ENCODE measurements at places on chromosomes 16 and 17.

GRCh38 chr17:9419932-9420453 lies 155.6 kb downstream of the STX8 start:
- no peak for DNase-seq

DNA sequence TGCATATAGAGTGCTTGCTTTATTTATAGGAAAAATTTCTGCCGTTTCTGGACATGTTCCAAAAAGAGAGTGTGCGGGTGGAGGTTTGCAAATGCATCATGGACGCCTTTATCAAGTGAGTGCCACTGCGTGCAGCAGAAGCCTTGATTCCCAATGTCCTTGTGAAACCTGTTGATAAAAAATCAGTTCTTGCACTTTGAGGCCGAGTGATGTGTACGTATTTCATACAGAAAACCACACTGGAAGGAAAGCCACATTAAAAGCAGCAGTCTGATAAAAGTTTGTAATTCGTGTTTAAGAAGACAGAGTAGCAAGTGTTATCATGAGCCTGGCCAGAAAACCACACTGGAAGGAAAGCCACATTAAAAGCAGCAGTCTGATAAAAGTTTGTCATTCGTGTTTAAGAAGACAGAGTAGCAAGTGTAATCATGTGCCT lies 78.0 kb downstream of the KNOP1 start:
- DNase-seq, result no peak

- no peak for DNase-seq
Measured at GRCh38 chr17:54745239-54745638, 155.4 kb upstream of the TOM1L1 start.

DNA sequence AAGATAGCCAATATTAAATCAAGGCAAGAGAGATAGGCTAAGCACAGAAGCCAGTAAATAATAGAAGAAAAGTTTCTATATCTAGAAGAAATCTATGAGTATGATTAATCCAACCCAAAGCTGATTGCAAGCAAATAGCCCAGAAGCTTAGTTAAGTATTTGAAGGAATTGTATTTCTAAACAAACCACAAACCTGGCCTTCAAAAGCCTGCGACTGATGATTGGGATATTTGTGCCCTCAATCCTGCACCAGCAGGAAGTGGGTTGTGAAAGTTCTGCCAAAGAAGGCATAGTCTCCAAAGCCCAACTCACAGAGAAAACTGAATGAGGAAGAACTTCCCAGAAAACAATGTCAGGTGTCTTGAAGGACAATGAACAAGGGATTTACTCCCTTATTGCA lies 114.5 kb upstream of the C17orf78 start:
- no peak for DNase-seq

- no peak for DNase-seq
Measured at GRCh38 chr17:62078009-62078408, 12.9 kb upstream of the MED13 start.

- DNase-seq, result no peak
Measured at GRCh38 chr16:90046122-90046970, 27.1 kb upstream of the DBNDD1 start.

DNA sequence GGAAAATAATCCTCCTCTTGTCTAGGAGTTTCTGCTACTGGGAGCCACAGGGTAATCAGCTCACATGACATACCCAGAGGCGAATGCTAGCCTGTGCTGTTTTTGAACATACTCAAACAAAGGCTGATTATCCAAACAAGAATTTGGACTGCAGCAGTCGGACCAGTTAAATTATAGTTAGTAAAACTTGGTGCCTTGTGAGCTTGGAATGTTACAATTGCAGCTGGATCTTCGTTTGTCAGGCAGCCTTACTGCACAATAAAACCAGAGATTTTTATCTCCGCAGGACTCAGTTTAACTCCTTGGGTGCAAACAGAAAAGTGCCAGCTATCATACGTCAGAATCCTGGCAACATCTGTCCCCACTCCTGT lies 163.8 kb upstream of the TBX2 start:
- DNase-seq, result no peak

- no peak for DNase-seq
Measured at GRCh38 chr17:68327823-68328557, 36.7 kb downstream of the ARSG start.

- DNase-seq, result no peak
Measured at GRCh38 chr17:19305256-19305655, 57.3 kb downstream of the B9D1 start.

- no peak for DNase-seq
Measured at GRCh38 chr16:58063377-58064076, 38.0 kb downstream of the MMP15 start.

DNA sequence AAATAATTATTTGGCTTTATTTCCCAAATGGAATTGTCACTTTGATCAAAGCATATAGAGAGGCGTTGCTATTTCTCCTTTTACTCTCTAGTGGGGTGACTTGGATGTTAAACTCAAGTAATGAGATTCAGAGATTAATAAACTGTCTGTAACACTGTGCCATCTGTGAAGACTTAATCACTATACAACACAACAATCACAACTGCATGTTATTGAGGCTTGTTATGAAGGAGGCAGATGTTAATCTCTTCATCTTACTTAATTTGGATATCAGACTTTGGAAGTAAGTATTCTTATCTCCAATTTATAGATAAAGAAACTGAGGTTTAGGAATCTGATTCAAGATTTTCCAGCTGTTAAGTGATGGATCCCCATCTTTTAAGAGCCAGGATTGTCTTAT lies 132.5 kb downstream of the CNTNAP4 start:
- DNase-seq, result no peak

DNA sequence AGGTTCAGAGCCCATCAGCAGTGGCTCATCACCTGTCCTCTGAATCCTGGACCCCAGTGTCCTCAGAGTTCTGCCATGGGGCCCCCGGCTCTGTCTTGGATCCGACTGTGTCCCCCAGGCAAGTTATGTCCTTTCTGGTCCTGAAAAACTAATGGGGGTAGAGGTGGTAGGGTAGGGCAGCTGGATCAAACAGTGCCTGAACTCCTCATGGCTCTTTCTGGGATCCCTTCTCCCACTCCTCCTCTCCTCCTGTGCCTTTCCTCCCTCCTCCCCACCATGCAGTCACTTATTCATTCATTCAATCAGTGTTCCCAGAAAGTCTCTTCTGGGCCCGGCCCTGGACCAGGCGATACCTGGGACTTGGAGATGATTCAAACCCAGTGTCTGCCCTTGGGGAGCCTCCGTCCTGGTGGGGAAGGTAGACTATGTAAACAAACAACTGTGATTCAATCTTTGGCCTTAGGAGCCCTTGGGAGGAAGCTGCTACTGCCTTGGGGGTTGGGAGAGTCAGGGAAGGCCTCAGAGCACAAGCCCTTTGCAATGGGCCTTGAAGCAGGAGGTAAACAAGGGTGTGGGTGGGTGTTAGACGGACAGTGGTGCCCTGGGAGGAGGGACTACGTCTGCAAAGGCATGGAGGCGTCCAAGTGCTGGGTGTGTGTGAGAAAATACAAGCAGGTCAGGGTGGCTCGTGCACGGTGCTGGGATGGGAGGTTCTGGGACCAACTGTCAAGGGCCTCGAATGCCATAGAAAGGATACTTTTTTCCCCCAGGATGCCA lies 6.4 kb upstream of the FAM83G start:
- DNase-seq, result no peak

DNA sequence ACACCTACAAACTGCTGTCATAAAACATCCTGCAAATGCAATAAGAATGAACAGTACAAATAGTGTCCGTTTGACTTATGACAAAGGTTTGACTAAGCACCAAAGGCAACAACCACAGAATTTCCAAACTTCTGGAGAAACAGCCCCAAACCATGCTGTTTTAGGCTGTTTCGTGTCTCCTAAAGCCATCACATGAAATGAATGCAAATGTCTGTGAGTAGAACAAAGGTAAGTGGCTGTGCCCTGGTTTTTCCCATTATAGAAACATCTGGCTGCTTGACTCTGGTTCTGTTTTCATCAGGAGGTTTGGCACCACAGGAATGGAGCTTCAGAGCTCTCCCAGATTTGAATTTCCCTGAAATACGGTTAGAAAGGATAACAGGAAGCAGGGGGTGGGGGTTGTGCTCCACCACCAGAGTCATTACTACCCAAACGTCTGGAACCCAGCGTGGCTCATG lies 4.6 kb upstream of the EMP2 start:
- DNase-seq, result no peak

DNA sequence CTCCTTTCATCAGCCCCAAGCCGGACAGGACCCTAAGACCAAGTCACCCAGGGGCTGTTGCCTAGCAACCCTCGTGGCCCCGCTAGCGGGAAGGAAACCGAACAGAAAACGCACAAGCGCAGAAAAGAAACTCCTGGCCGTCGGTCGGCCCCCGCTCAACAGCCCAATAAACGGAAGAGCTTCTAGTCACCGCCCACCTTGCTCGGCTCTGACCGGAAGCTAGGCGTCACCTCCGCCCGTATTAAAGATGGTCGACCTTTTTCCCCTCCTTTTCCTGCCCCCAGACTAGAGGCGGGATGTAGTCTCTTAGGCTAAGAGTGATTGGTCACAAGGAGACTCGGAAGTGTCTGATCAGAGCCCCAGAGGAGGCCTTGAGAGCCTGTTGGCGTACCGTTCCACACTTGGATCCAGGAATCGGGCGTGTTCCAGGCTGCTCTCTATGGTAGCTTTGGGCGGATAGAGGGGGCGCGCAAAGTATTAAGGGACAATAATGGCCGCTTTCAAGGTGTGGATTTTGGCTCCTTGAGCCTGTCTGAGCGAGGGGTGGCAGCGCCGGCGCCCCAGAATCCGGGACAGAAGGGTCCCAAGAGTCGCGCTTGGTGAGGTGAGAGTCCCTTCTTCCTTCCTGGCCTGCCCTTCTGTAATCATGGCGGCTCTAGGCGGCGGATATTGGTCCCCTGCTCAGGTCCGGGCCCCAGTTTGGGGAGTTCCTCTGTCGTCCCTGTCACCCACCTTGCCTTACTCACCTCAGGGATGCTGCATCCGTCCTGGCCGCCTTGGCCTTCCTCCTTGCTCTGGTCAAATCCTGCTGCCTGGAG lies at the start of the genes DHX38 and TXNL4B:
Gene DHX38 (plus strand): TSS at position 400 of the 818 bp plus-strand sequence. CDS start 2,311 bp downstream, outside the sequence.
Gene TXNL4B (minus strand): TSS at position 173 of the 818 bp plus-strand sequence. CDS start 2,871 bp downstream, outside the sequence.
- DNase-seq, result peak; percentile 97

GRCh38 chr16:84885342-84885910 lies 65.6 kb downstream of the CRISPLD2 start:
- DNase-seq, result no peak

- no peak for DNase-seq
Measured at GRCh38 chr17:41446806-41447205, 6.0 kb upstream of the KRT38 start.

DNA sequence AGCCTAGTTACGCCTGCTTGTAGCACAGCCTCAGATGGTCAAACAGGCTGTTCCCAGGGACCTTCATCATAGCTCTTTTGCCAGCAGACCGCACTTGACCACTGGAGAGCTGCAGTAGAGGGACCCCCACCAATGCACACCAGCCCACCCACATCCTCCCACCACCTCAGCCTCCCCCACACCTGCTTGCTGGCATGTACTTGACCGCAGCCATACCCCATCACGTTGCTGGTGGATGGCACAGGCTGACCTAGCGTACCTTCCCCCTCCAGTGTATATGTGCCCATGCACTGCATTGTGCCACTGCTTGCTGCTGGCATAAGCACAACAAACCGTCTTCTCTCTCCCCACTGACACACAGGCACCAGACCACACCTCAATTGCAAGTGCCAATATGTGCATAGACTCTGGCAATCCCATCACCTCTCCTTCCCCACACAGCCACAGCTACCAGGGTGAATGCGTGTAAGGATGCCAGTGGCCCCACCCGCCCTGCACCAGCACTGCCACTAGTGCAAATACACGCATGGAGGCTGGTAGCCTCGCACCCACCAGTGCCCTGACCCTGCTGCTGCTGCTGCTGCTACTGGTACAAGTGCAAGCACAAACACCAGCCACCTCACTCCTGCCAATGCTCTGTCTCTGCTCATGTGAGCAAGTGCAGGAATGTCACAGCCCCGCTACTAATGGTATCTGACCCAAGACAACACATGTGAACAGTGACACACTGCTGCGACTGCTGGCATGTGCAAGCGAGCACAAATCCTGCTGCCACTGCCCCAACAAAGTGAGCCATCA lies 1377.6 kb downstream of the CDH11 start:
- no peak for DNase-seq

DNA sequence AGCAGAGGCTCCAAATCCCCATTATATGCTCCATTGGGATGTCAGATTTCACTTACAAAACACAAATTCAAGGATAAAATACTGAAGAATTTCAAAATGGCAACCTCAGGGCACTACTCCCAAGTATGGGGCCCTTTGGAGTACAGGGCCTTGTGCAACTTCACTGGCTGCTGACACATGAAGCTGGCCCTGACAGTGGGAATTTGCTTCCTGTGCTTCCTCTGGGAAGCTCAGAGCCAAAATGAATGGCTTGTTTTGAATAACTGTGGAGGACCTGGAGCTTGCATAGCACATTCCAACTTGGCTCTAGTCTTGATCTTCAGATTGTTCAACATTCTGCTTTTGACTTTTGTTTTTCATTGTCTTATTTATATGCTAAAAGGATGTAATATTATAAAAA lies 52.3 kb upstream of the HNF1B start:
- DNase-seq, result no peak

DNA sequence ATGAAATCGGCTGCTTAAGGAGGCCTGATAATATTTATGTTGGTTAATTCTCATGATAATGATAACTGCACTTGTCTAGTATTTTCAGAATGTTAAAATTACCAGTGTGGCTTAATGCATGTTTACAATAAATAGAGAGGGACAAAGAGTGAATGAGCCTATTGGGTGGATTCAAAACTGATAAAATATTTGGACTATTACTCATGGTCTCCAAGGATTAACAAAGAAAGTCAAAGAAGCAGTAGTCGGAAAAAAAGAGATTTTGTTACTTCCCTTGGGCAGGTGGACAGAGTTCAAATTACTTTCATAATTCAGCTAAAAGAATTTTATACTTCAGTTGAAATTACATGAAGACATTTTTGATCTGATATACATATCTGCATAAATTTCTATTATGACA lies 258.2 kb upstream of the PMFBP1 start:
- no peak for DNase-seq

DNA sequence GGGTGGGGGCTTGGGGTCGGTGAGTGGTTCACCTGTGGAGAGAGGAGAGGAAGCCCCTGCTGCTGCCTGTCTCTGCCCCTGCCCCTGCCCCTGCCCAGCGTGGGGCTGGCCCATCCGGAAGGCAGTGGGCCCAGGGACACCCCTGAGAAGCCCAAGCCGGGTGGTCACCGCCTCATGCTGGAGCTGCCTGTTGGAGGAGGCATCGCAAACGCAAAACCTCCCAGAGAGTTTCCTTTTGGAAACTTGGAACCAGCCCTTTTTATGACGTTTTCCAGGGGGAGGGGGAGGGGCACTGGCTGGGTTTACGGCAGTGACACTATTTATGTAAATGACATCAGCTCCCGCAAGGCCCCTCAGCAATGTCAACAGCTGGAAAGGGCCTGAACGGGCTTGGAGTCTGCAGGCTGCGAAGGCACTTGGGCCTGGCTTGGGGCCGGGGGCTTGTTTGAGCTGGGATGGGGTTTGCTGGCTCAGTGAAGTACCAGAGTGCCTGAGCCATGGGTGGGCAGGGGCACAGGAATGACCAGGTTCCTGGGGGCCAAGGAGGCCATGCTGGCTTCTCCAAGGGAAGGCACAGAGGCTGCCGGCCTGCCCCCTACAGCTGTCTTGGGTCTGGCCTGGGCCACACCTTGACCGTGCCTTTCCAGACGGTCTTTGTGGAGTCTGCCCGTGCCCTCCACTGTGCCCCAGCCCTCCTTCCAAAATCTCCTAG lies 219.5 kb downstream of the NTN1 start:
- DNase-seq, result no peak

GRCh38 chr17:41735744-41736143 lies 1.3 kb upstream of the HAP1 start:
- no peak for DNase-seq

GRCh38 chr17:63961355-63962212 lies 11.1 kb downstream of the SCN4A start:
- DNase-seq, result no peak

- no peak for DNase-seq
Measured at GRCh38 chr16:14129502-14129901, 58.4 kb downstream of the MRTFB start.

- peak; percentile 100 for DNase-seq
Measured at GRCh38 chr17:28951428-28951990, at the start of gene PHF12. PHF12 (minus strand) TSS chr17:28951518; CDS start chr17:28950960, 558 bp downstream.
